ENCODE measurements at places on chromosomes 6 and 20.

DNA sequence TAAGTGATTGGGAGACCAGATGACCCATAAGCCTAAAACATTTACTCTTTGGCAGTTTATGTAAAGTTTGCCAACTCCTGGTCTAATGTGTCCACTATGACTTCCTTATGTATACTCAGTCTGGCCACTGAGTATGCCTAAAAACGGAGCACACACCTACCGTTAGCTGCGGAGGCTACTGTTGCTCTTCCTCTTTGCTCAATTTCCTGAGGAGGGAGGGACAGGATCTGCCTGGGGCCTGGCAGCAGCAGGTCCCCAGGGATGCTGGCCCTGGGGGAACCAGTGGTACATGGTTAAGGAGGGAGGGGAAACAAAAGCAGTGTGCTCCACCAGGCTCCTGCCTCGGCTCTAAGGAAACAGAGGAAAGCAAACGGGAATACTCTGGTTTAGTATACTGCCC, 113.5 kb downstream of the CDYL start:
- DNase-seq = no peak

DNA sequence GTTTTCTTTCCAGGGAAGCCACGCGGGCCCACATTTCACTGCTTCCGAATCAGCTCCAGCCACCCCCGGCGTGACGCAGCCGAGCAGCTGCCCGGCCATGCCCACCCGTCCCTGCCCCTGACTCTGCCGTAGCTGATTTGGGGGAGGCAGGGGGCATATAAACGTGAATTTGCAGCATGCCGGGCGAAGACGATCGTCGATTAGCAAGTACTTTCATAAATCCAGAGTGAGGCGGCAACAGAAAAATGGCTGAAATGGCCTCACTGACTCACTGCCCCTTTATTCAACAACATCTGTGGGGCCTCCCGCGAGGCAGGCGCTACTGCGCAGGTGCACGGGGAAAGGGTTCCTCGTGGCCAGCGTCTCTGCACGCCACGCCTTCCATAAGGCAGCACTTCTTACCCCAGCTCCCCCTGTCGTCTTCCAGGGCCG, 118.0 kb downstream of the DLL1 start:
- DNase-seq = no peak

DNA sequence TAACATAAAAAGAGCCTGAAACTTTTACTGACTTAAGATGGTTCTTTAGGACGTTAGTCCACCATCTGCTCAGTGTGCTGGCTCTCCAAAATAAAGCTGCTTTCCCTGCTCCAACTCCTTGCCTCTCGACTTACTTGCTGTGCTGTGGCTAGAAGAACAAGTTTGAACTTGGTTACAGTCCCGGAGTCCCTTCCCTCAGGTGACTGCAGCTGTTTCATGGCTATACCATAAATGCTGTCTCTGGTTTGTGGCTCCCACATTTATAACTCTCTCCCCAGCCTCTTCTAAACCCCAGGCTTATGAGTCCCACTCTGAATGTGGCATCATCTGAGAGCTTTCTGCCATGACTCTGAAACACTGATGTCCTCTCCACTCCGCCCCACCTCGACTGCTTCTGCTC, 306.4 kb upstream of the PRND start:
- no peak for DNase-seq

GRCh38 chr6:24504649-24505586, 10.1 kb downstream of the ALDH5A1 start:
- DNase-seq = no peak

DNA sequence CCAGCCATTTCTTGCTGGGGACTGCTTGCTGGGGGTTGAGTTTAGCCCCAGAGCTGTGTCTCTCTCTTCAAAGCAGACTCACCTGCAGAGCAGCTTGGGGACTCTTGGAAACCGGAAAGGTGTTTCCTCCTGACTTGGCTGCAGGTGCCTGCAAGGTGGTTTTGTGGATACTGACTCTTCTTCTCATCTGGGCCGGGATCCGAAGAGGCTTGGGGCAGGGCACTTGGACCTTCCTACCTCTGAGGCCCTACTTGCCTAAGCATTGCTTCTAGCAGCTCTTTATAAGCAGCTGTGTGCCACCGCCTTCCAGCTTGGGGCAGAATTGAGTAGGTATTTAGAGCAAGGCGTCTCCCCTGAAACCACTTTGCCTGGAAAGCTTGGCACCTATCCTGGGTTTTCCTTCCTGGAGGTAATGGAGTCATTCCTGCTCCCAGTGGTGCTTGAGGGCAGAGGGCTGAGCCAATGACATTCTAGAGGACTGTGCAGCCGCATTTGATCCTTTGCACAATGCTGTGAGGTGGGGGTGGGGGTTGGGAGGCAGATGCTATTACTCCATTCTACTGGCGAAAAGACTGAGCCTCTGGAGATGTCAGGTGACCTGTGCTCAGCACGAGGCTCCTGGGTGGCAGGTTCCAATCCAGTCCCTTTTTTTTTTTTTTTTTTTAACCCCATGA, 3.4 kb upstream of the CTSZ start:
- DNase-seq = no peak

GRCh38 chr20:48070991-48071652, 285.8 kb upstream of the SULF2 start:
- DNase-seq = no peak

GRCh38 chr6:104597541-104598050, 262.1 kb downstream of the HACE1 start:
- no peak for DNase-seq

DNA sequence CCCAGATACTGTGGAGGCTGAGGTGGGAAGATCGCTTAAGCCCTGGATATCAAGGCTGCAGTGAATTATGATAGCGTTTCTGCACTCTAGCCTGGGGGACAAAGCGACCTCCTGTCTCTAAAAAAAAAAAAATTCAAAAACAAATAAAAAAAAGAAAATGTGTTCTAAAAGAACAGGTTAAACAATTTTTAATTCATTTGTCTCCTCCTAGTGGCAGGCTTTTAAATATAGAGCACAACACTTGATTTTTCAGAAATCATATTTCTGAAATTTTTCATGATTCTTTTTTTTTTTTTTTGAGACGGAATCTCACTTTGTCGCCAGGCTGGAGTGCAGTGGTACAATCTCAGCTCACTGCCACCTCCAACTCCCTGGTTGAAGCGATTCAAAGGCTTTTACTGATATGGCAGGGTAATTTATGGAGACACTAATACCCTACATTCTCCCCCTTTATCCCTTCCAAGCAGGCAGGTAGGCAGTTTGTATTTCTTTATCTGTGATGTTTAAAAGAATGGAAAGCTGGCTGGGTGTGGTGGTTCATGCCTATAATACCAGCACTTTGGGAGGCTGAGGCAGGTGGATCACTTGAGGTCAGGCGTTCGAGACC, 8.7 kb upstream of the GTF3C6 start:
- no peak for DNase-seq

- DNase-seq = no peak
Observed at GRCh38 chr6:5141046-5141445, 55.9 kb downstream of the PPP1R3G start.

GRCh38 chr20:59776626-59777330, 156.7 kb downstream of the SYCP2 start:
- no peak for DNase-seq

- no peak for DNase-seq
Observed at GRCh38 chr20:54063992-54064676, 6.3 kb downstream of the BCAS1 start.

DNA sequence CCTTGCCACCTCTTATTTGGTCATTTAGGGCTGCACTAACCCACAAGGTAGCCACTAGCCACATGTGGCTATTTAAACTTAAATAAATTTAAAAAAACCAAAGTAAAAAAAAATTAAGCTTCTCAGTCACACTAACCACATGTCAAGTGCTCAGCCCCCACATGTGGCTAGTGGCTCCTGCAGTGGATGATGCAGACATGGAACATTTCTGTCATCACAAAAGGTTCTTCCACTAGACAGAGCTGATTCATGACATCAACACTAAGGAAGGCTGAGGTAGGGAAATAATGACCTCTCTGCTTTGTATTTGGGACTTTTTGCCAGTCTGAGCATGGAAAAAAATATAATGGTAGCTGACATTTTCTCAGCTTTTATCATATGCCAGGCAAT, 173.0 kb upstream of the FERMT1 start:
- no peak for DNase-seq

DNA sequence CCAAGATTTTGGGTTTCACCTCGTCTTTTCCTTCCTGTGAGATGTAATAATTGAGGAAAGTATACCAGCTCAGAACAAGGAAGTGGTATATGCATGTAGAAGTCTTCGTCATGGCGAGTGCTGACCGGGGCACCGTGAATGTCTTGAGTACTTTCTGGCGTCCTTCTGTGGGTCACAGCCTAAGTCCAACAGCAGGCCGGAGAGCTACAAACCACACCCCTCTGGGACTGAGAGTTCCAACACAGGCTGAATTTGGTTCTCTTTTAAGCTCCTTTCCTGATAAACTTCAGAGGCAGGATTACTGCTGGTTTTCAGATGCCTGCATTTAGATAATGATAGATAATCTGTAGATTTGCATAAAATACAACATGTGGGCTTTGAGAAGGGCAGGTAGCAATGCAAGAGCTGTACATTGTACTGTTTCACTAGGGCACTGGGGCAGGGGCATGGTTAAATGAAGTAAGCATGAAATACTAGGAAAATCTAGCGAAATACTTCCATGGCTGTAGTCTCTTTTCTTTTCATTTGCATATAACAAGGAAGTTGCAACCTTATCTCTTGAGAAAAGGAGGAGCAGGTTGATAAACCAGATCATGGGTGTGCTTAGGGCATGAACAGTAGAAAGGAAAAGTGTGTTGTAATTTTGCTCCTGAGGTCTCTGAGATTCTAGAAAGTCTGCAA, at the start of gene ADTRP:
Gene ADTRP, minus strand, starts transcription at position 156 of the 681 bp plus-strand sequence. Its CDS starts 44 bp downstream, at position 112.
- DNase-seq = no peak

DNA sequence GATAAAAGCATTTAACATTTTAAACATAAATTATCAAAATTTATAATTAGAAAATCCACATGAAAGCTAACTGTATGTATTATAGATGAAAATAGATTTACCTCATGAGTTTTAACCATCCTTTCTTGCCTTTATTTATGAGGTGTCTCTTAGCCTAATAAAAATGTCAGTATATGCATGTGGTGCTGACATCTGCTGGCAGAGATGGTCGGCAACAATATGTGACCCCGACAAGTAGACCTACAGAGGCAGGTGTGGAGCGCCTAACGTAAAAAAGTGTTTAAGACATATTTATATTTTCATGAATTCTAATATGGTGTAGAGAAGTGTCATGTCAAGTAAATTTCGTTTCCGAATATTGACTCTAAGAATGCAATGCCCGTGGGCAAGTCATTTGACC, 149.0 kb upstream of the FUT9 start:
- DNase-seq = no peak

GRCh38 chr20:59289994-59290393, 10.4 kb upstream of the EDN3 start:
- no peak for DNase-seq

Measured in activated CD8-positive, alpha-beta memory T cell treated with anti-CD3 and anti-CD28 coated beads for 1 hour (primary cell).